ENCODE measurements at places on chromosomes 6 and 20.

- DNase-seq, result no peak
These were observed 9.6 kb downstream of the KLHL32 start for GRCh38 chr6:96934087-96934486.

DNA sequence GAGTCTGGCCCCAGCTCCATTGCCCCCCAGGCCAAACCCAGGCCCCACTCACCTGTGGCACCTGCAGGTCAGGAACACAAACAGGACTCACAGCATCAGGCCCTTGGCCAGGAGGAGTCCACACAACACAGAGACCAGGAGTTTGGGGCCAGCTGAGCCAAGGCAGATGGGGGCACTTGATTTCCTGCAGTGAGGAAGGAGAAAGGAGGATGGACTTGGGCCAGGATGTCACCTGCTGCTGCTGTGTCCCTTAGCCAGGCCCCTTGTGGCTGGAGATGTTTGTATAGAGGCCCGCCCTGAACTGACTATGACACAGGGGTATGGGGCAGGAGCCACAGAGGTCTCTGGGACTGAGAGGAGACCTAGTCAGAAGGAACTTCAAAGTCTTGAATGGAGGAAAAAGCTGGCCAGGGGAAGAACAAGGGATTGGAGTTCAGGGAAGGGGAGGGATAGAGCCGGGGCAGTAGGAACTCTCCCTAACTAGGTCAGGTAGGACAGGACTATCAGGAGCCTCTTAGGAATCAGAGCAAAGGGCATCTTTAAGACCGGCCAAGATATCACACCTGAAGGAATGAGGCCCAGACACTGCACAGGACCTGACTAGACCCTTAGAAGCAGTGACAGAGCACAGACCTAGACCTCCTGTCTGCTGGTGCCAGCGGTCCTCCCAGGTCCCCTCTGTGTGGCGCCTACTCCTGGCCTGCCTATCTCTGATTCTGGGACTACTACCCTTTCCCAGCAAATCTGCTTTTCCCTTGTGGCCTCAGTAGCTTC lies 8.8 kb upstream of the TREML2 start:
- DNase-seq, result no peak

- DNase-seq, result no peak
These were observed 98.8 kb downstream of the LAMA2 start for GRCh38 chr6:128981716-128982115.

DNA sequence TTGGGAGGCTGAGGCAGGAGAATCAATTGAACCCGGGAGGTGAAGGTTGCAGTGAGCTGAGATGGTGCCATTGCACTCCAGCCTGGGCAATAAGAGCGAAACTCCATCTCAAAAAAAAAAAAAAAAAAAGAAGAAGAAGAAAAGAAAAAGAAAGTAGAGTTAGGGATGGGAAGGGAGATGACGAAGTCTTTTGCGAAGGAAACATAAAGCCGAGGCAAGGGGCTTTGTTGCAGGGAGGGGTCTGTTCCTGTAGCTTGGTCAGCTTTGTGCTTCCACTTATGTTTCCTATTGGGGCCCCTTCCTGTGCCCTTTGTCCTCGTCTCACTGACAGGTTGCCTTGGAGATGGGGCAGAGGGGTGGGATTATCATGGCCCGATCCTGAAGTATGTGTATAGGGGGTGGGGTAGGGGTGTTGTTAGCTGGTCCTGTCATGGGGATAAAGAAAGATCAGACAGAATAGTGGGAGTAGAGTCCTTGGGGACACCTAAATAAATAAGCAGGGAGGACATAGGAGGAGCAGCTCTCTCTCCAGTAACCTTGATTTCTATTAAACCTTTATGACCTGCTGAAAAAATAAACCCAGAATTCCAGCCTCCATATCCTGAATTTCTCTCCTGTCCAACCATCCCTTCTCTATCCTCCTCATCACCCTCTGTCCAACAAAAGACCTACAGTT lies 1.1 kb upstream of the CLIC1 start:
- no peak for DNase-seq

DNA sequence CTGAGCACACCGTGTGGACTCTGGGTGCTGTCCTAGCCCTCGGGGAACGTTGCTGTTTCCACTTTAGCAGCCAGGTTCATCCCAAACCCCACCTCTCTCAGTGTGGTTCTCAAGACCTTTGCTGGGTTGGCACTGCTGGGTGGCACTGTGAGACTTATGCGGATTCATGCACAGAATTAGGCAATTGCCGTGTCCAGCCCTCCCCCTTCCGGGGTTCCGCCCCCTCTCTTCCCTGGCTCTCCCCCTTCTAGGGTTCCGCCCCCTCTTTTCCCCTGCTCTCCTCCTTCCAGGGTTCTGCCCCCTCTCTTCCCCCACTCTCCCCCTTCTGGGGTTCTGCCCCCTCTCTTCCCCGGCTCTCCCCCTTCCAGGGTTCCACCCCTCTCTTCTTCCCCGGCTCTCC lies 39.8 kb upstream of the SLCO4A1 start:
- no peak for DNase-seq

GRCh38 chr6:133689863-133690262 lies 199.1 kb upstream of the TCF21 start:
- no peak for DNase-seq

Data from T-helper 9 cell (primary cell).